Stimulated activated CD4-positive, alpha-beta T cell treated with anti-CD3 and anti-CD28 coated beads, Interleukin-1b, Interleukin-23, amount 100 ng/mL, for 4 hours (primary cell): ENCODE measurements at places on chromosomes 12 and 14.

GRCh38 chr12:4775936-4776335 lies 55.7 kb downstream of the GALNT8 start:
- DNase-seq: no peak

DNA sequence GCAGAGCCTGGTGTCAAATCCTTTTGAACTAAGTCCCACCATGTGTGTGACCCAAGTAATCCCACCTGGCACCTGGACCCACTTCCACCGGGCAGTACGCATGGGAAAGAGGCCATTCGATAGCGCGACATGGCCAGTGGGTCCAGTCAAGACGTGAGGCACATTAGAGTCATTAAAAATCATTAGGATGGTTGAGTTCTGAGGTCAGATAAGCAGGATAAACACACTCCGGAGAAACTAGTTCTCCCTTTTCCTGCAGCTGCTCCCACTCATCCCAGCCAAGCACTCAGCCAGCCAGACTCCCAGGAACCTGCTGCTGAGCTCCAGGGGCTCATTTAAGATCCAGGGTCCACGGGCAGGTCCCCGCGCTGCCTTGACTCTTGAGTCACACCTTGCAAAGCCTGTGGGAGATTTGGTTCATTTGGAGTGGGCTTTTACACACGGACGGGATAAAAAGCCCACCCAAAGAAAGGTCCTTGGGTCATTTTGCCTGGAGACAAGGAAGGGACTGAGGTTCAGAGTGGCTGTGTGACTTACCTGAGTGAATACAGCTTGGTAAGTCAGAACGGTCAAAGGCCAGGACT lies 313.9 kb downstream of the BCL11B start:
- no peak for DNase-seq

DNA sequence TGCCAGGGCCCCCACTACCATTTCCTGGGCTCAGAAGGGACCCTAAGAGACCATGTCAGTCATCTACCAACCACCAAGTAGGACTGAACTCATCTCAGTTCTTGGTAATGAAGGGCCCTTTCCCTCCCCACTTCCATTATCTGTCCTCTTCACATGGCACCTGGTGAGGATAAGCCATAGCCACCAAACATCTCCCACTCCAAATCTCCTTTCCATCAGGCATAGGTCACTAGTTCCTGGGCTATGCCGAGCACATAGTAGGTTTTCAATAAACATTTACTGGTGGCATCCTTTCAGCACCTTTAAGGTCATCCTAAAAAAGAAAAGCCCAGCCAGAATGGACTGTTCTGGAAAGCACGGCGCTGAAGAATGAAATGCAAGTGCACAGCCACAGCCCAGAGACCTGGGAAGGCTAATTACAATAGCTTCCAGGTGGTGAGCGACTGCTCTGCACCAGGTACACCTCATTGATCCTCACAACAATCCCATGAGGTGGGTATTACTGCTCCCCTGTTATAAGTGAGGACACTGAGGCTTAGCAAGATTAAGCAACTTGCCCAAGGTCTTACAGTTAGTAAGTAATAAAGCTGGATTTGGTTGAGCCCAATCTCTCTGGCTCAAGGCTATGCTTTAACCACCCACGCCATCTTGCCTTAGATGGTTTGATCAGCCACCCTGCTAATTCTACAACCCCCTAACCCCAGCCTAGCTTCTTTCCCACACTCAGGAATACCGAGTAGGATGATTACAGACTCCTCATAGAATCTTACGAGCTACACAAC lies 4.6 kb downstream of the SMUG1 start:
- no peak for DNase-seq

DNA sequence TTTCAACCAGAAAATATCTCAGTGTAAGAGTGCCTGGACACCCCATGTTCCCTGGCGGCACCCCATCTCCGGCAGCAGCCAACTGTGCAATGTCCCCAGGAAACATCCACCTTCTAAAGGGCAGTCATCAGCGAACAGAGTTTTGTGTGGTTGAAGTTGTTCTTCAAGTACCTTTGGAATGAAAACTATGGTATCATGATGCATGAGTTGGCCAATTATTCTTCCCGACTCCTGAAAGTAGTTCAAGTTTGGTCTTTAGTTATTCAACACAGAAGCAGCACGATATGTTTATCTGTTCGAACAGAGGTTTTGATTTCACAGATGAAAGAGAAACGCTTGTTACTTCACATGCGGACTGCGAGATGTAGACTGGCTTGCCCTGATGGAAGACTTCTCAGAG lies 21.1 kb upstream of the TTC7B start:
- no peak for DNase-seq

DNA sequence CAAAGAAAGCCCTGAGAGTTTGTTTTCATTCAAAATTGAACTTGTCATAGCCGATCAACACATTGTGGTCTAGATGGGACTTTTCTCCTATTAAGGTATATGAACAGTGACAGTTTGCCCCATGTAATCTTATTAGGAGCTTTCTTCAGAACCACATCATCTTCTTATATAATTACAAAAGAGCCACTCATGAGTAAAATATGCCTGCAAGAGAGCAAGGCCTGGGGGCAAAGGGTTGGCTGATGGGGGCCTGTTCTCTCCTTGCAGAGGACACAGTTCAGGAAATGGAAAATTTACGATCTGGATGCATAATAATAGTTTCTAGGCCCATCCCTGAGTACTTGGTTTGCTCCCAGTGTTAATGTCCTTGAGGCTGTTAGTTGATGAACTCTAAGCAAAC lies 87.8 kb downstream of the FLRT2 start:
- DNase-seq: no peak

DNA sequence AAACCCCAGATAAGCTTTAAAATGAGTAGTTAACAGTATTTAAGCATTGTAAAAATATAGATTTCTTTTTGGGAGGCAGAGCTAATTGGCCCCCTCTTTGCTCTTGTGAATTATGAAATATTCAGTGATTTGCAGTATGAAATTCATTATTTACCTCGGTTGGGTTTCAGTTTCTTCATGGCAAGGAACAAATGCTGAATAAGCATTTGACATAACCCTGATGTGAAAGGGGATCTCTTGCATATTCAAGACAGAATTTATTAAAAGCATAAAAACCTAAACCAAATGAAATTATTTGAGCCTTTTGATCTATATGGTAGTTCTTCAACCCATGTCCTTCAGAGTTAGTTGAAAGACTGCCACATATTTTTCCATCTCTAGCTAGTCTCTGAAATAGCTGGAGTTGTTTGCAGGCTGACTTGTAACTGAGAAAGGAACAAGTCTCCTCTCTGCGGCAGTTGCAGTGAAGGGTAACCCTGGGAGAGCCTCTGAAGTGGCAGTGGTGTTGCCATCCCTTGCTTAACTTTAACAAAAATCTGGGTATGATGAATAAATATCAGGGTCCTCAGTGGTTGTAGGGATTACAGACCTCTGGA lies 690 bp downstream of the AKAP6 start:
- DNase-seq: no peak
